Lung microvascular endothelial cell (primary cell): ENCODE measurements at places on chromosomes 11 and 22. TPM values are rescaled to one million over a fixed set of nuclear protein-coding genes. Genes with fewer than 3 reads are reported as not detected.
A peak's percentile ranks its signal among the peaks of the same experiment; 100 is the strongest.

Gene PKP3
- total RNA-seq: 0.22 and 0.40 TPM in 2 replicates

GRCh38 chr11:9269492-9270013, 4.4 kb upstream of the DENND5A start:
- no peak for DNase-seq

GRCh38 chr11:35288817-35289541, 130.4 kb downstream of the SLC1A2 start:
- DNase-seq: peak; percentile 55

Gene CSTF3
- 14.3 and 15.5 TPM in 2 replicates for total RNA-seq

Gene CLMP
- total RNA-seq: 0.22 TPM in 1 of 2 replicates, not detected in the other

Gene PYGM
- under 0.01 and 0.20 TPM in 2 replicates for total RNA-seq

- DNase-seq: no peak
Measured at GRCh38 chr11:35714882-35715627, 52.5 kb downstream of the TRIM44 start.

Gene OR6A2
- under 0.01 TPM in 2 replicates for total RNA-seq

Gene ZNRD2
- total RNA-seq: 30.8 and 32.7 TPM in 2 replicates

DNA sequence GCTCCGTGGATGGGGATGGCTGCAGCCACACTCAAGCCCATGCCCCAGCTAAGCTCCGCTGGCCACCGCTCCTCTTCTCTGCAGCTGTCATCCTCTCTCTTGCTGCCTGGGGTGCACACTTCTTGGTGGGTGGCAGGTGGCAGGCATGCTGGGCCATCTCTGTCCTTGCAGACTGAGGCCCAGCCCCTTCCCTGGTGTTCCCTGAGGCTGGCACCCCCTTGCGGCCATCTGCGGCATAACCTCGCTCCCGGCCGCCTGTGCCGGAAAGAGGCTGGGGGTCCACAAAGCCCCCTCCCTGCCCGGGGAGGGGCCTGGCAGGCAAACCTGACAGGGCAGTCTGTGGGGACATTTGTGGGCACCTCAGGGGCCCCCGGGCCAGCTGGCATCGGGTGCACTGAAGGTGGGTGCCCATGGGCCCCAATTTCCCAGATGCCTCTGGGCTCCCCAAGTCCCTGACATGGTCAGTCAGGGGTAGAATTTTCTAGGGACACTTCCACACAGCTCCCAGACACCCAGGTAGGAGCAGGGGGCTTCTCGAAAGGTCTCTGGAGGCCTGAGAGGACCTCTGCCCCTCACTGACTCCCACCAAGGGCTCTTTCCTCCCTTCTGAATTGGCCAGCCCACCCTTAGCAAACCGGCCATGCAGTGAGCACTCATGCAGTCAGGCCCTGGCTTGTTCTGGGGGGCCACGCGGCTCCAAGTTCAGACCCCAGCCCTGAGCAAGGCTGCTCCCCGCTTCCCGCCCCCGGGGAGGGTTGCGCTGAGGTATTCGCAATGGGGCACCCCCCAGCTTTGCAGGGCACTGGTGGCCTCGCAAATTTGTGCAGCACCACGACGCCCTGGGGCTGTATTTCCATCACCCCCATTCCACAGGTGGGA, 23.5 kb upstream of the TH start:
- peak; percentile 47 for DNase-seq

- peak; percentile 49 for DNase-seq
Measured at GRCh38 chr11:102449651-102450570, 2.7 kb downstream of the TMEM123 start.
